ENCODE measurements at places on chromosomes 5 and 9.

- no peak for DNase-seq
These were observed 549.0 kb upstream of the NUDT12 start for GRCh38 chr5:104111632-104112031.

- DNase-seq, result no peak
These were observed 492 bp downstream of the ATG12 start for GRCh38 chr5:115840873-115841272.

DNA sequence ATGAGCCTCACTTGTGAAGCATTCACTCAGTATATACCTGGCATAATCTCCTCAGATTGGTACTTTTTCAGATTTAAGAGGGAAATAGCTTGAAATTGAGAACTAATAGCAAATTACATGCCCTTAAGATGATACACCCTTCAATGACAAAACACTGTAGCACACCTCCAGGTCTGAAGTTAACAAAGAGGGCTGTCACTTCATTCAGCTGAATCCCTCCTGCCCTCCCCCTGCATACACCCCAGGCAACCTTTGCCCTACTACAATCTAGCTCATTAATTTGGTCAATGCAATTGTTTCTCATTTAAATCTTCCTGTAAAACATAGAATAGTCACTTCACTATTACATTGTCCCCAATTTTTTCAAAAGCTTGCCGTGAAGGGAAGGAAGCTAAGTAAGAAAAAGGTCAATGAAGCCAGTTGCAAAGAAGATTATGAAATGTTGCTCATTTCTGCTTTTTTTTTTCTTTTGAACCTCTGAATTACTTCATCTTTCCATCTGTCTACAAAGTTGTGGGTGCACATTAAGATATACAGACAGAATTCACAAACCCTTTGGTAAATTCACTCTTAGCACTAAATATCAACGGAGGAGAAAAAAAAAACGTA, 294.8 kb upstream of the PTGER4 start:
- DNase-seq, result no peak

- no peak for DNase-seq
These were observed 42.6 kb downstream of the NPR3 start for GRCh38 chr5:32753765-32754164.

DNA sequence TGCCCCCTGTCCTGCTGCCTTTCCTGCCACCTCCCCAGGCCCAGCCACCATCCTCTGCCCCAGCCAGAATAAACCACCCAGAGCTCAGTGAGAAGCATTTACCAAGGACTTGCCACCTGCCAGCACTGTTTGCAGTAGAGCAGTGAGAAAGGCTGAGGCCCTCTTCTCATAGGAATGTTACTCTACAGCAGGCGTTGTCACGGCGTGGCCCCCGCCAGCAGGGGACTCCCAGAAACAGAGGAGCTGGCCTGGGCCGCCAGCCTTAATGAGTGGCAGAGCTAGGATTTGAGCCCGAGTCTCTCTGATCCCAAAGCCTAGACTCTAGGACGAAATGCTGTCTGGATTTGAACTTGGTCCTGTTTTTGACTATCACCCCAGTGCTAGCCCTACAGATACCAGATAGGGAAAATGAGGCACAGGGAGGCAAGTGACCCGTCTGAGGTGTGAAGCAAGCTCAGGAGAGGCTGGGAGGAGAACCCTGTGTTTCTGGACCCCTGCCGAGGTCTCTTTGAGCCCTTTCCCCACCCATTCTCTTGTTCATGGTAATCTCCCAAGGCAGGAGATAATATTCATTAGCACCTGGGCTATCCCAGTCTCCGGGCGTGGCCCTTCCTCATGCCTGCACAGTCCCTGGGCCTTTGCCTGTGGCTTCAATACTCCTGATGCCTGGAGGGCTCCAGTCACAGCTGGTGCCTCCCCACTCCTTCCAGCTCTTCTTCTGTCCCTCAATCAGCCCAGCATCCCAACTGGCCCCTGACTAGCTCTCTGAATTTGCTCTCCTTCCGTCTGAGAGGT, 30.7 kb downstream of the HRH2 start:
- DNase-seq, result no peak

GRCh38 chr9:123426406-123426805, 70.4 kb downstream of the CRB2 start:
- no peak for DNase-seq

- no peak for DNase-seq
These were observed 141.7 kb downstream of the ARSB start for GRCh38 chr5:78843436-78843835.

DNA sequence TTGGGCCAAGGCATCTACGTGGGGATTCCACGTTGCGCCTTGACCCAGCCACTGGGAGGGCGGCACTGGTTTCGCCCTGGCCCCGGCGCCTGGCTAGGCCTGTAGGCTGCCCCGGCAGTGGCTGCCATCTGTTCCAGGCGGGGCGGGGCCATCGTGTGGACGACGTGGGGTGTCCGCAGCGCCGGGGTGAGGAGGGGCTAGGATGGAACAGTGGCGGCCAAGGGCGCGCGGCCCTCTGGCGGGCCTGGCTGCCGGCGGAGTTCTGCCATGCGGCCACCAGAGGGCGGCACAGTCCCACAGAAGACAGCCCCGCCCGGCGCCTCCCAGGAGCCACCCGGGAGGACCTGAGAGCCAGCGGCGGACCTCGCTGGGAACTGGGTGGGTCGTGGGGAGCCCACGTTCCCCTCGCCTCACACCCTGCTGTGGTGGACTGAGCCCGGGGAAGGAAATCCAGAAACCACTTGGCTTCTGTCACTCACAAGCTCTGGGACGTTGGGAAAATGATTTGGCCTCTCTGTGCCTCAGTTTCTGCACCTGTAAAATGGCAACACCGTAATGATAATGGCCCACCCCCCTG, 22.6 kb upstream of the RAPGEF1 start:
- DNase-seq, result peak; percentile 67

DNA sequence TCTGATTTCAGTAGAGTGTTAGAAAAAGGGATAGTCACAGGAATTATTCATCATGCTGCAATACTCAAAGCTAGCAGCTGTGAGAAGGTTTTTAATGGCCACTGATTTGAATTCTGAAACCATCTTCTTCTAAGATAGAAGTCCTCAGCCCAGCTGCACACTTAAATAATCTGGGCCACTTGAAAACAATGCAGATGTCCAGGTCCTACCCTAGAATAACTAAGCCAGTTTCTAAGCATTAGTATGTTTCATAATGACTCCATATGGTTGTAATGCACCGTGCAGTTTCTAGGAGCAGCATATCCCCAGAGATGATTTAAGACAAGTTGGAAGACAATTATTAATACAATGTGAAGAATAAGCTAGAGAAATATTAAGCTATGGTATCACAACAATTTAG, 159.9 kb upstream of the FBXL17 start:
- no peak for DNase-seq

DNA sequence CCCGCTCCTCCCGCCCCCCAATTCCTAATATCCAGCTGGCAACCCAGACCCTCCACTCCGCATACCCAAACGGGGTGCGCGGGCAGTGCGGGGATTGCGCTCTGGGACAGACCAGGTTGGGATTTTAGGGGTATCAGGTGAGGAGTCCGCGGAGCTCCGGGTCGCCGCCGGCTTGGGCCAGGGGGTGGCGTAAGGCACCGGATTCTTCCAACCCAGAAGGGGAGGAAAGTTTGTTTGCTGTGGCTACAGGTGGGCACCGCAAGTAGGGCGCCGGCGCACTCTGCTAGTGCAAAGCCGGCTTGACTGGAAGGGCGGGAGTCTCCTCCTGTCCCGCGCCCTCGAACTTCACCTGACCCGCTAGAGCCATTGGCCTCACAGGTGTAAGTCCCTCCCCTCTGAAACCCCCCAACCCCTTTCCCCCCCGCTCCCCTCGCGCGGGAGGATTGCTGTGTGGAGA, 709 bp downstream of the IQGAP2 start:
- DNase-seq, result peak; percentile 70

DNA sequence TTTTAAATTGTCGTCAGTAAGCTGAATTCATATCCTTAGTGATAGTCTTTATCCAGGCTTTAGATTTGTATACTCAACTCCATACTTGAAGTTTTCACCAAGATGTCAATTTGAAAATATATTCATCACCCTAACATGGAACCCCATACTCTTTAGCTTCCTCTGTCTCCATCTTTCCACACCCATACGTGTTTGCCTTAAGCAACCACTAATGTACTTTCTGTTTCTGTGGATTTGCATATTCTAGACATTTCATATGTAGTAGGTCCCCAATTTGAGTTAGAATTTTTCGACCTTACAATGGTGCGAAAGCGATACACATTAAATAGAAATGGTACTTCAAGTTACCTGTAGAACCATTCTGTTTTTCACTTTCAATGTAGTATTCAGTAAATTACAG, 65.2 kb downstream of the NSD1 start:
- DNase-seq, result no peak

GRCh38 chr5:14457476-14457875, 124.1 kb upstream of the OTULINL start:
- no peak for DNase-seq
